Esophagus squamous epithelium (tissue), 5 donors: ENCODE measurements at places on chromosomes 7 and 10.

DNA sequence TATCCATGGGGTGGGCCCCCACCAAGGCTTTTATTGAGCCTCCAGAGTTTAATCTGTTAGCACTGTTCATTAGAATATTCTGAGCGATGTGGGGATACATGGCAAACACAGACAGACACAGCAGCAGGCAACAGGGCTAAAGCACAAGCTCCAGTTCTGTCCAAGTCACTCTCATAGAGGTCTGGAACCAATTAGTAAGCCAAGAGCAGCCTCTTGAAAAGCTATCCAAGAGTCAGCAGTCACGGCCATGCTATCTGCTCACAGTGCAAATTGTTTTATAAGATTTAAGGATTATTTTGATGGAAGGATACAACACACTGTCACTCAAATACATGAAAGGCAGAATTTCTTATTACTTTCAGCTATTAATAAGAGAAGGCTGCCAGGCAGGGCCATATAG, 86.4 kb upstream of the DGKB start:
- no peak for DNase-seq

DNA sequence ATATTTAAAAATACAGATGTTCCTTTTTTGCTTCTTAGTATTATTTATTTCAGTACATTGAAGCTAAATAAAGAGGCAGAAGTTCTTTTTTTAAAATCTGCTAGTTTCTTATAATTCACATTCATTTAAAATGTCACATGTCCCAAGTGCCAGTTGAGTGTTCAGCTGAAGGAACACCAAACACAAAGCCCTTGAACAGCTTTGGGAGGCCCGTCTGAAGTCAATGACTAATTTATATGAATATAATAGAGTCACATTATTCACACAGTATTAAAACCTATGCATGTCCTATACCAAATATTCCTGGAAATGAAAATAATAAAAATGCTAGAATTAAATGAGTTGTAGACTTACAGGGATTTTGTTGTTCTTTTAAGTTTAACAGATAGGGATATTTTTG, 70.3 kb downstream of the GNAI1 start:
- DNase-seq: no peak

DNA sequence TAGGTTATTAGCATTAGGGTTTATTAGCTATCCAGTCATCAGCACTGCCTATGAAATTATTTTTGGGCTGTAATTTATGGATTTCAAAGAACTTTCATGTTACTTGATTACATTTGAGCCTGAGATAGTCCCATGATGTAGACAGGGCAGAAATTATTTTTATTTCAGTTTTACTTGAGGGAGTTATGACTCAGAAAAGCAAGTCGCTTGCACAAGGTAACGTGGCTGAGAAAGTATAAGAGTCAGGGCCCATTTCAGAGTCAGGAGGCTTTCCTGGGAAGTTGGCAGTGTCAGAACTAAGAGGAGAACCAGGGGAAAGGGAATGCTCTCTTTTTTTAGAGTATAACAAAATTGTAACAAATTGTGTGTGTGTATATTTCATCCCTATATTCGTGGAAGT, 16.5 kb downstream of the GATA3 start:
- no peak for DNase-seq

DNA sequence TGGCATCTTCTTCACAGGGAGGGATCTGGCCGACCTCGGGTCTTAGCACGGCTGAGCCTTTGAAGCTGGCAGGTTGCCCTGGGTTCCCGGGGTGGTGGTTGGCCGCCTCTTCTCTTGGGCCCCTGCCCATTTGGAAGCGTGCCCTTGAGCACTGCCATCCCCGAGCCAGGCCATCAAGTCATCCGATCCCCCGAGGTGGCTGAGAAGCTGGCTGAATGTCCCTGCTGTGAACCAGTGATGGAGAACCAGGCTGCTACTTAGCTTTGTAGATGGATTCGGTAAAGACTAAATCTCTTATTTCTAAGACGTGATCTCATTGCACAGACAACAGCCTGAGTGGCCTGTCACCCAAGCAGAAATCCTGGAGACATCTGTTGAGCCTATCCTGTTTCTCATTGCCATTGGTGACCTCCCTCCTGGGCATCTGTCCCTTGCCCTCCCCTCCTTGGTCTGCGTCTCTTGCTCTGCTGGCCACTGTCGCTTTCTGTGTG, 74.3 kb downstream of the GRK5 start:
- DNase-seq: no peak

DNA sequence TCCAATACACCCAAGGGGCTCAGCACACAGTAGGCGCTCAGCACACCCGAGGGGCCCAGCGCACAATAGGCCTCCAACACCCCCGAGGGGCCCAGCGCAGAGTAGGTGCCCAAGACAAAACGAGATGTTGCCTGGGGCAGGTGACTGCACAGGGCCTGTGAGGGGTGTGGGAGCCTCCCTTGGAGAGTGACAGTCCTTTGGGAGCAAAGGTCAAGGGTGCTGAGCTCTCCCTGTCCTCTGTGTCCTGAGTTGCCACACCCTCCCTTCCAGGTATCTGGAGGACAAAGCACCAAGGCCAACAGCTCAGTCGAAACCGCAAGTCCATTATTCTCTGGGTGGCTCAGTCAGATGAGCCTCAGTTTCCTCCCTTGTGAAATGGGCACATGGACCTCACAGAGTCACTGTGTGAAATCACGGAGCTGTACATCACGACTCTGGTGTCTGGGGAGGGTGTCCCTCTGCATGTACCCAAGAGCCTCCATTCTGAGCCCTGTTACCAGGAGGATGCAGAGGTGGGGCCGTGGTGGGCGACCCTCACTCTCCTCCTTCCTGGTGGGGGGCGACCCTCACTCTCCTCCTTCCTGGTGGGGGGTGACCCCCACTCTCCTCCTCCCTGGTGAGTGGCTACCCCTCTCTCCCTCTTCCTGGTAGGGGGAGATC, 81.3 kb downstream of the FOXL3 start:
- no peak for DNase-seq

DNA sequence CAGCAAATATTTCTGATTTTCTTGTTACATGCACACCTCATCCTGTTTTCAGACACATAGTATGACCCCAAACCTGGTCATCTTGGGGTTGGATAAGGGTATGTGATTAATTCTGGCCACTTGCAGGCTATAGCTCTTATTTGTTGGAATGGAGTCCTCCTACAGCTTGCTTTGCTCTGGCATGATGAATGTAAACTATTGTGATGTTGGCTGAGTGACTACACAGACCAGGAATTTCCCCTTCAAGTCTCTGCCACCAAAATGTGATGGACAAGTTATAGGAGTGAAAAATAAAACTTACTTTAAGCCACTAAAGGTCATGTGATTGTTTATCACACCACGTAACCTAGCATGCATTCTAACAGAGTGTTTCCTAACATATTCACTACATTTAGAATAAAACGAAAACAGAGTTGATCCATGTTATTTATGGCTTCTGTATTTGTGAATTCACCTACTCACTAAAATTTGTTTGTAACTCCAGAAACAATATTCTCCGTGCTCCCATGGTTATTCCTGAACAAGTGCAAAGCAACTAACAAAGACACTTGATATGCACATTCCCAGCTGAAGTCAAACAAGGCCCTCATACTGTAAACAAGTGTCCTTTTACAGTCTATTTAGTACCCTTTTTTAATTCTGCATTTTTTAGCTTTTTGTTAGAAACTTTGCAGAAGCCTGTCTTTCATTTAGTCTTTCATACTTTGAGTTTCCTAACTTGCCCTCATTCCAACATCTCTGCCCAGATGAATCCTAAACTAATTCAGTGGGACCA, 599.2 kb upstream of the PCDH15 start:
- no peak for DNase-seq

DNA sequence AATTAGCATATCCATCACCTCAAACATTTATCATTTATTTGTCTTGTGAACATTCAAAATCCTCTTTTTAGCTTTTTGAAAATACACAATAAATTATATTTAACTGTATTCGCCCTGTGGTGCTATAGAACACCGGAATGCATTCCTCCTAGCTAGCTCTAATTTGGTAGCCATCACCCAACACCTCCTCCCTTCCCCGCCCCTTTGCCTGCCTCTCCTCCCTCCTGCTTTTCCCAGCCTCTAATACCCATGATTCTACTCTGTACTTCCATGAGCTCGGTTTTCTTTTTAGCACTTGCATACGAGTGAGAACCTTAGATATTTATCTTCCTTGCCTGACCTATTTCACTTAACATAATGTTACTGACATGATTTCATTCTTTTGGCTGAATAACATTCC, 80.1 kb downstream of the ANKRD26 start:
- no peak for DNase-seq

DNA sequence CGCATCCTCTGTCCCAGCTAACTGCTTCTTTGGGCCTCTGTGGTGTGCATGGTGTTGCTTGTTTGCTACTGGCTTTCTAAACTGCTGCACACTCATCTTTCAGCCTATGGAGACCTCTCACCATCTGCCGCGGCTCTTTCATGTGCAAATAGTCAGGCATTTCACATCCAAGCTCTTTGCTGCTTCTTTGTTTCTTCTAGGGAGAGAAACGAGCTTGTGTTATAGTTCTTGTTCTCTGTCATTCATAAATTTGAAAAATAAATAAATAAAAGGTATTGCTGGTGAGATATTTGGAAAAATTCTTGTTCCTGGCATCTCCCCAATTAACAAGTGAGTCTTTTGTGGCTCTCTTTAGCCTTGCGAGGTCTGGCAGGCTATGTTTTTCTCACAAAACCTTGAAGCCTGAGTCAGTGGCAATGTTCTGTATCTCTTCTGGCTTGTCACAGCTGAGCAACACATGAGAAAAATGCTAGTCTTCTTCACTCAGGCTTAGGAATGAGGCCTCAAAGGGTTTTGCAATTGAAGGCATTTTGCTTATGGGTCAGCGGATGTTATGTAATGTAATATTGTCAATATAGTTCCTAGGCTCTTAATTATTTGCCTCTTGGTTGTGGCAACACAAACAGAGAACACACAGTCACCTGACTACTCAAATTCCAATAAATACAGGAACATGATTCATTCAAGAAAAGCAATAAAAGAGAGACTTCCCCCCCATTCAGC, 274.0 kb downstream of the FRMD4A start:
- DNase-seq: no peak

DNA sequence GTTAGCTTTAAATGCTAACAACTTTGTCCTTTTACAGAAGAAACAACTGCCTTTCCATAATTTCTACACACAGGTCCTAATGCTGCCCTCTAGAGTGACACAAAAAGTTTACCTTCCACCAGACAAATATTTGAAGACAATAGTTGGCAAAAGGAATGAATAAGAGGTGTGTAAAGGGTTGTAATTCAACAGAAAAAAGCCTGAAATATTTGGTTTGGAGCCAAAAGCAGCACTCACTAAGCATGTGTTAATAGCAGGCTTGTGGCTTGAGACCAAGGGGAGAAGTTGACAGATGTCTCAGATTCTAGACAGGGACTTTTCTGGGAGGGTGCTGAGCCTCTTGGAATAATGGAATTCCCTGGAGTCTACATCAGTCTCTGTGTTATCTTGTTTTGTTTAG, 156.2 kb upstream of the GALNT17 start:
- DNase-seq: no peak

DNA sequence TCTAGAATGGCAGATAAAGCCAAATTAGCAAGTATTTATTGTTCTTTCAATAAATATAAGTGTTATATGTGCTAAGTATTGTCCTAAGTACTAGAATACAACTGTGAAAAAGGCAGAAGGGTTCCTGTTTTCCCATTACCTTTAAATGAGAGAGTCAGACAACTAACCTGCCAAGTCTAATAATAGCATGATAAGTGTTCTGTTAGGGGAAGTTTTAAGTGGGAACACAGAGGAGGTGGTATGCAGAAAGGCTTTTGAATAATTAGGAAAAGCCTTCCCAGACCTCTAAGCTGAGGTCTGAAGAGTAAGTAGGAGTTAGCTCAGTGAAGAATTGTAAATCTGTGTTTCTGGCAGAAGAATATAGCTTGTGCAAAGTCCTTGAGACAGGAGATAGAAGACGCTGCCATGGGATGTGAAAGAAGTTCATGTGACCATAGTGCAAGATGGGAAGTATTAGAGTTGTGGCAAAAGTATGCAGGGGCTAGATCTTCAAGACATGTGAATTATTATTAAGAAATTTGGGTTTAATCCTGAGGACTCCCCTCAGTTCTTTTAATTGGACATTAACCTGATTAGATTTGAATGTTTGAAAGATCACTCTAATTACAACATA, 12.5 kb downstream of the SHOC2 start:
- DNase-seq: no peak

DNA sequence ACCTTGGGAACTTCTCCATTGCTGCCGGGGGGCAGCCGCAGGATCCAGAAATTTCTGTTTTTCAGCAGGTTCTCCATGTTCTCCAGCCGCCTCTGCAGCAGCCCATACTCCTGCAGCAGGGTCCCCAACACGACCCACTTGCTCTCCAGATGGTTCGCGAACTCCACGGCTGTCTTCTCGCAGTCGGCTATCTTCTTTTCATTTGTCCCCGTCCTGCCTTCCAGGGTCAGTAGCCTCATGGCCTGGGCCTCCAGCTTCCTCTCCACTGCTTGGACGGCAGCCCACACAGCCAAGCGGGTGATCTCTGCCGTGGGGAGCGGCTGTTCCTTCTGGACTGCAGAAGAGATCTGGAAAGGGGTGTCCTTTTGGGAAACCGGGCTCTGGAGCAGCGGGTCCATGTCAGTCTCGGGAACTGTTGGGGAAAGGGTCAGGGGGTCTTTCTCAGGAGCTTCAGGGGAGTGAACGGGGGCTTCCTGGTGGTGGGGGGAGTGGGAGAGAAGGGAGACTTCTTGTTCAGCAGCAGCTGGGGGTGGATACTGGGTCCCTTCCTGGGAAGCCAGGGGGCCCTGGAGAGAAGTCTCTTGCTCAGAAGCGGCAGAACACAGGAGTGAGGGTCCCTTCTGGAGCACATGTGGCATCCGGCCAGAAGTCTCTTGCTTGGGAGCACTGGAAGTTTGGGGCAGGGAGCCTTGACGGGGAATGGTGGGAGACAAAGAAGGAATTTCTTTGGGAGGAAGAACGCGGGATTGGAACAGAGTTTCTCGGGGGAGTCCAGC, 5.5 kb downstream of the ZNF777 start:
- DNase-seq: no peak

DNA sequence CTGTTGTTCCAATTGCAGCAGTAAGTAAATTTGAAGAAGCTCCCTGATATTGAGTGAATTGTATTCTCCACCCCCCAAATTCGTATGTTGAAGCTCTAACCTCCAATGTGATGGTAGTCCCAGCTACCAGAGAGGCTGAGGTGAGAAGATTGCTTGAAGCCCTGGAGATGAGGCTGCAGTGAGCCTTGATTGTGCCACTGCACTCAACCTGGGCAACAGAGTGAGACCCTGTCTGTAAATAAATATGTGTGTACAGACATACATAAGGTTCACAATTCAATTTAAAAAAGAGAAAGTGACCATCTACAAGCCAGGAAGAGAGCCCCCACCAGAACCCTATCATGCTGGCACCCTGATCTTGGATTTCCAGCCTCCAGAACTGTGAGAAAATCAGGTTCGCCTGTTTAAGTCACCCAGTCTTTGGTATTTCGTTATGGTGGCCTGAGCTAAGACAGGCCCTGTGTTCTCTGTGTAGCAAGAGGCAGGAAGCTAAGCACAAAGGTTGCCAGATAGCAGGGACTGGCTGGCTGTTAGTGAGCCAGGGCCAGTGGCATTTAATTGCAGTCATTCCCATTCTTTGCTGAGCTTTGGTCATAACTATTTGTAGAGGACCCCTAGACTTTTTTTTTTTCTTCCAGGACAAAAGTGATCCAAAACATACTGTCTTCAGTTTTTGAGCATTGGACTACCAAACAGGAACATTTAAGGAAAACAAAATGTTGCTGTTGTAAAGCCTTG, 45.6 kb downstream of the AUTS2 start:
- no peak for DNase-seq

GRCh38 chr7:117399820-117400422, 27.4 kb downstream of the ASZ1 start:
- DNase-seq: no peak
